Stimulated activated CD4-positive, alpha-beta T cell treated with anti-CD3 and anti-CD28 coated beads, Interleukin-15, amount 100 ng/mL, for 1 hour (primary cell): ENCODE measurements at places on chromosomes 3 and 15.

DNA sequence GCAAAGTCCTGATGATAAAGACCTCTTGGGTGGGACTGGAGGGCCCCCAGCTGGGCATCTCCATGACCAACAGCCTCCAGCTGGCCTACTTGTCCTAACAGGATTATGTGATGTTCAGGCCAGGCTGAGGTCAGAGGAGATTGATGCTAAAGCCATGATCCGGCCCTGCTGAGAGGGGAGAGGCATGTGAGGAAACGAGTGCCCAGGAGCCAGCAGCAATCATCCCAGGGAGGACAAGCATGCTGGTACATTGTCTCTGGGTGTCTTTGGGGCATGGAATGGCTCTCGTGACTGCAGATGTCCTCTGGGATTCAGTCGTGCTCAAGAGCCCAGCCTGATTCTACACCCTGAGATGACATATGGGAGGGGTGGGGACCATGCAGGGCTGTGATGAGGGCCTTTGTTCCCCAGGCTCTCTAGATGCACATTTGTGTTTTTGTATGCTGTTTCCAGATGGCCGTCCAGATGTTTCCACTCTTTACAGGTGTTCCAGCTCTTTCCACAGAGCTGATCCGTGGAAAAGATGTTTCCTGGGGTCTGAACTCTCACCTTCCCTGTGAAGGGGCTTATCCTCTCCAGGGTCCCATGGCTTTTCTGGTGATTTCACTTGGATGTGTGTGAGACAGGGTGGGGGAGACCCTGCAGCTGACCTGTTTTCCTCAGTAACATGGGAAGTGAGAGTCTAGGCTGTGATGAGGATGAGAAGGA, 20.2 kb downstream of the SLC24A1 start:
- no peak for DNase-seq

DNA sequence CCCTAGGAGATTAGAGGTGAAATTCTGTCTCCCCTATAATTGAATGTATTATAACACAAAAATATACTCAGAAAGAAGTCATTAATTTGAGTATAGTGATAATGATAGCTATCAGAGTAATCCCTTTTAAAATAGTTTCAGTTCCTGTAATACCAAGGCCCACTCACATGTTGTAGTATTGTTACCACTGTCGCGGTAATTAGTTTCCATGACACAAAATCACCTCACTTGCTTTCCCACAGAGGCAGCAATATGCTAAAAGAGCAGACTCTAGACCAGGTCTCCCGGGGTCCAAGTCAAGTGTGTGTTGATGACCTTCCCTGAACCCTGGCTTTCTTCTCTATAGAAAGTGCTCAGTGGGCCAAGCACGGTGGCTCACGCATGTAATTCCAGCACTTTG, 39.5 kb upstream of the NSMCE3 start:
- no peak for DNase-seq

GRCh38 chr3:162799910-162800309, 1303.3 kb downstream of the OTOL1 start:
- DNase-seq: no peak

DNA sequence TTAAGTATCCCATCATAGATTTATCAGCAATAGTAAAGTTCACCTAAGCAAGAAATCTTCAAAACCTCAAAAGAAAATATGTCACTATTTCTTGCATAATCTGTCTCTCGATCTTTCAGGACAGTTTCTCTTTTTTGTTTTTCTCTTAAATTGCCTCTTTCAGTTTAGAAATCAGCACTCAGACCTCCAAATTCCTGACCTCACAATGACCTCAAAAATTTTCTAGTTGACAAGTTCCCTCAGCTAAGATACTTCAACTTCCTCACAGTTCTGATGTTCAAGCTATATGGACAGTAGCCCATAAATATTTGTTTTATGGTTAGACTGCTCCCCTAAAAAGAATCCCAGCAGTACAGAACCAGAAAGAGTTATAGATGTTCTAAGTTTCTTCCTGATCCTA, 24.1 kb downstream of the SLC24A5 start:
- no peak for DNase-seq

DNA sequence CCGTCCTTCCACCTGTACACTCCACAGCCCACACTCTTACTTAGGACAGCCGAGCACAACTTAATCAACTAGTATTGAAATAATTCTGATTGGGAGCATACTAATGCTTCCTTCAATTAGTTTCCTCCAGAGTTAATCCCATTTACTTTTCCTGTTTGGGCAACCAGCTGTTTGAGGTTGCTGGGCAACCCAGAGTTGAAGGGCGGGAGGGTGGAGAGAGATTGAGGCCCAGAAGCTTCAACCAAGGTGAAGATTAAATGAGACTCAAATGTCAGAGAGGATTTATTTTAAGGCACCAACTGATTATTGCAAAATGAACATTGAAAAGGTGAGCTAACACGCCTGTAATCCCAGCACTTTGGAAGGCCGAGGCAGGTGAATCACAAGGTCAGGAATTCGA, 428.5 kb upstream of the SEMA6D start:
- no peak for DNase-seq

DNA sequence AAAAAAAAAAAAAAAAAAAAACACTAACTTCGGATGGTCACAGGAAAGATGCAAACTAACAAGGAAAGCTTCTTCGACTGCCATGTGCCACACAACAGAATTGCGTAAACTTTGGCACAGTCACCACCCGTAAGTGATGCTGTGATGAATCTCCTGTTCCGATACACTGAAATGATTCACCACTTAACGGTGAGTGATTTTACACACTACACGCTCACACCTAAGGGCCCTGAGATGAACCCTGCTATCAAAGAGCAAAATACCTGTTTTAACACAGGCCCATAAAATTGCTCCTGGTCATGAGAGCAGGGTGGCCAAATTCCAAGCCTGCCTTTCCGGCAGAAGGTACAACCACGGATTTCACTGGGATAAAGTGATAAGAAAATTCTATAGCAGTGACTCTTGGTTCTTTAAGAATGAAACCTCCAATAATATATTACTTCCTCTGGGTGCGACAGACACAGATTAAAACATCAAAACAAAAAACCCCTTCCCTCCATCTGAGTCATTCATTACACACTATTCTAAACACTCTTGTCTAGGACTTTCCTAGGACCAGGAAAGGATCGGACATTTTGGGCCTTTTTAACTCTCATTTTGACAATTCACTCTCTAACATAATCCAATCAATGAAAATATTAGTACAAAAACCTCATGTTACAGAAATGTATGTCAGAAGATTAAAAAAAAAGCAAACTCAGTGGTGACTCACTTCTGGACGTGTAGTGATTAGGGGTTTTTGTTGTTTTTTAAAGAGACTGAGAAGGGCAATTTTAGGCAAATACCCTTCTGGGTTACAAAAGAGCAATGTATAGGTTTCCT, 28.3 kb downstream of the LRIG1 start:
- no peak for DNase-seq

- no peak for DNase-seq
Measured at GRCh38 chr3:40086890-40087883, 222.3 kb upstream of the EIF1B start.

DNA sequence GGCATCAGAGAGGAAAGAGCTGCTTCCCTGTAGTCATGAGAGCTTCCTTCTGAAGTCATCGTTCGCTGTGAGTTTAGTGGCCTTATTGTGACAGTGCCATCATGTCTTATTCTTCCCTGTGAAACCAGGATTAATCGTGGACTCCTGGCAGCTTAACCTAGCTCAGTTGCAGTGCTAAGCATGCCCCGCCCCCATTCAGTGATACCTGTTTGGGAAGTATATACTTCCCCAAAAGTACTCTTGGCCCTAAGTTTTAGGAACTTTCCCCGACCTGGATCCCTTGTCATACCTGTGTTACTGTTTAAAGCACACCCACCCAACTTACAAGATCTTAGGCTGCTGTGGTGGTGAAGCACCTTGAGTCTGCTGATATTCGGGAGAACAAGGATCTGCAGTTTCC, 32.1 kb upstream of the TIMP4 start:
- no peak for DNase-seq

- no peak for DNase-seq
Measured at GRCh38 chr3:79002465-79003372, 765.1 kb downstream of the ROBO1 start.

DNA sequence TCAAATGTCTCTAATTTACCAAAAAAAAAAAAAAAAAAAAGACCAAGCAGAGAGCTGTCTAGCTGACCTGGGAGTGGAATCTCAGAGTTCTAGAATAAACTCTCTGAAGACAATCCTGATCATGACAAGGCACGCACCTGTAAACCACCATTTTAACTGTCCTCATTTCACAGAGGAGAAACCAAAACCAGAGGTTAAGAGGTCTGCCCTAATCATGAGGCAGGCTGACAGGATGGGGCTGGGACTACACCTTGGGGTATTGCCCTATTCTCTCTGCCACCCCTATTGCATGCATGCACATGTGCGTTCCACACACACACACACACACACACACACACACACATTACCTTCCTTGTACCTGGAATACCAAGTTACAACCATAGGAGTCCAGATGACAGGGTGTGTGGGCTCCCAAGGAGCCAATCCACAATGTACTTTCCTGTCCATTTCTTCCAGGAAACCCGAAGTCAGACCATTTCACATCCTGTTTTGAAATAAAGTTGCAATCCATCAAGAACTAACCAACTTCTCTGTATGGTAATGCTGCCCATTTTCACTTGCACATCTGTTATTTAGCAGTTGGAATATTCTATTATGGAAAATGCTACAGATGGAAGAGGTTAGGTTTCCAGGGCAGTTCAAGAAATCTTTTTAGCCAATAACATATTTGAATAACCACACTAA, 34.6 kb downstream of the HSPBAP1 start:
- DNase-seq: no peak

GRCh38 chr3:195077611-195078540, 193.1 kb downstream of the XXYLT1 start:
- DNase-seq: no peak

- no peak for DNase-seq
Measured at GRCh38 chr15:57171426-57171825, 204.9 kb upstream of the CGNL1 start.

DNA sequence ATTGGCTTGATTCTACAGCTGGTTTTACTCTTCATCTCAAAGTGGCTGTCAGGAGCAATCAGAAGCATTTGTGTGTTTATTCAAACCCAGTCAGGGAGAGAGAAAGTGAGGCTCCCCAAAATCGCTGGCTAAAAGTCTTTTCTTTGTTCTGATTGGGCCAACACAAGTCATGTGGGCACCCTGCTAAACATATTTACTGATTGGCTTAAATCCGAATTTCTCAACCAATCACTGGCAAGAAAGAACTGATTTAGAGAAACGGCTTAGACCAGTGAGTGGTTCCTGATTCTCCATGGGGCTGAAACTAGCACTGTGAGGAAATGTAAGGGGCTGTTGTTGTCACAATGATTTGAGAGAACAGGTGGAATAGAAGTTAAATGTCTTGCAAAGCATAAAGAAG, 98.9 kb upstream of the PDZRN3 start:
- DNase-seq: no peak

DNA sequence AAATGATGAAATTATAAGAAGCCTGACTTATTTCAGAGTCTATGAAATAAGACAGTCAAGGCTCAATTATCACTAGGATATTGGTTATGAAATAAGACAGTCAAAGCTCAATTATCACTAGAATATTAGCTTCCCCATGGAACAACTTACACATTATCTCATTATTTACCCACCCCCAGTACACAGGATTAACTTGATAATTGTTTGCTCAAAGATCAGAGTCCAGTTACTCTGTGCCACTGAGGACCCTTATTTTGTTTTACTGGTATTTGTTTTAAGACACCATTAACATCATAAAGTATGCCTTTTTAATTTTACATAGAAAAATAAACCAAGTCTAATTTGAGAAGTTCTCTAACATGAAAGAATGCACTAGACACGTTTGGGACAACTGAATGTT, 225.4 kb downstream of the SI start:
- no peak for DNase-seq

GRCh38 chr3:152818027-152818426, 16.9 kb upstream of the P2RY1 start:
- DNase-seq: no peak

GRCh38 chr3:38366082-38366481, 19.5 kb downstream of the XYLB start:
- no peak for DNase-seq

GRCh38 chr3:70914862-70915261, 602.4 kb upstream of the MDFIC2 start:
- no peak for DNase-seq

DNA sequence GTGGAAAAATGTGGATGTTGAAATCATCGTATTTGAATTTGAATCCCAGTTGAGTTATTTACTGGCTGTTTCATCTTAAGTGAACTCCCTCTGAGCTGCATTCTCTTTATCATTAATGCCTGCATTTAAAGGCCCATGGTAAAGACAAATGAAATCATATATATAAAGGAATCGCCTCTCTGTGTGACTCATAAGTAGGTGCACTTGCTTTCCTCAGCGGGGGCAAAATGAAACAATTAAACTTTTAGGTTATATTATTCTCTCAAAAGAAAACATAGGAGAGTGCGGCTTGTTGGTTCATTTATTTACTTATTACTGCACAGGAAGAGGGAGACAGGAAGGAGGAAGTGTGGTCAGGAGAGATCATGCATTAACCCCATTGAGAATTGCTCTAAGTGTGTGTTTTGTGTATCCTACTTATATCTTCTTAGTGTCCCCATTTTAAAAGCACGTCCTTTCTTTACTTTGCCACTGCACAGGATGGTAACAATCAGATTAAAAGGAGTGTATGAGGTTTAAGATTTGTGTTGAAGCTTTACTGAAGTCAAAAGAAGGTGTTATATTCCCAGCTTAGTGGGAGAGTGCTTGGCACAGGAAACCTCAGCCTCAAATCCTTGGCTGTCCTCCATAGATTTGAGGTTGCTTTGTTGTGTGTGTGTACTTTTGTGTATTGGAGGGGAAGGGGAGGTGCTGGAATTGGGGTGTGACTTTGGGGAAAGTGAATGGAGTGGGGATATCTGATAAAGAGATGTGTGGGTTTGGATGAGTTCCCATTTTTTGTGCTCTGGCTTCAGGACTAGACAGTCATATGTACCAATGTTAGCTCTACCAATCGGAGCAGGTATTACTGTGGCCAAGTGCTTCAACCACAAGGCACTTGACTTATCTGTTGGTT, 595.8 kb upstream of the NR2F2 start:
- no peak for DNase-seq

GRCh38 chr15:58538225-58538727, 106.5 kb downstream of the LIPC start:
- DNase-seq: no peak
